Adrenal gland (tissue), 19 donors: ENCODE measurements at places on chromosomes 6 and 20. TPM values are rescaled to one million over a fixed set of nuclear protein-coding genes. Genes with fewer than 3 reads are reported as not detected.

GRCh38 chr6:156925026-156925425, 147.8 kb downstream of the ARID1B start:
- no peaks in the 10 kb centered on the region for H3K36me3 ChIP-seq
- no peak overlapping the region for H3K4me3 ChIP-seq
- H3K4me1 ChIP-seq: peaks cover 18% of the 10 kb centered on the region
- H3K27me3 ChIP-seq: no peaks in the 10 kb centered on the region

GRCh38 chr20:8722277-8722928, 346.5 kb upstream of the PLCB4 start:
- no peaks in the 10 kb centered on the region for H3K27me3 ChIP-seq
- no peaks in the 10 kb centered on the region for H3K4me1 ChIP-seq
- no peak overlapping the region for H3K4me3 ChIP-seq

SSTR4 gene
- not detected for total RNA-seq

GPR6 gene
- total RNA-seq: not detected

MAD2L1BP gene
- 28.1 TPM for total RNA-seq

GHRH gene
- total RNA-seq: not detected

DNA sequence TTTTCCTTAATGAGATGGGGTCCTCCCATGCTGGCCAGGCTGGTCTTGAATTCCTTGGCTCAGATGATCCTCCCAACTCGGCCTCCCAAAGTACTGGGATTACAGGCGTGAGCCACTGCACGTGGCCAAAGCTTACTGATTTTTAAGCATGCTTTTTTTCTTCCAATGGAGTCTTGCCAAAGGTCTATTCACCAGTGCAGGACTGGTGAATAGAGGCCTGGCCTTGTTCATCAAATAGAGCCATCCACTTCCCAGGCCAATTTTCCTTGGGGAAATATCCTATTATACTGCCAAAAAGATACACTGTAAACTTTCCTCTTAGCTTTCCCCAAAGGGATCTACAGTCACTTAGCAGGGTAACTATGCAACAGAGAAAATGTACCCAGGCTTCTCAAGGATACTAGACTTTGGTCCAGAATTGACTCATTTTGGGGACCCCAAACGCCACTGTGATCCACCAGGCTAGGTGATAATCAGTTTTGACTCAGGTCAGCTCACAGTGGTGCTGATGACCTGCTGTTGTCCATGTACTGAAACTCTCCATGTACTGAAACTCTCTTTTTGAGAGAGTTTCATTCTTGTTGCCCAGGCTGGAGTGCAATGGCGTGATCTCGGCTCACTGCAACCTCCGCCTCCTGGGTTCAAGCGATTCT, 91.8 kb downstream of the REPS1 start:
- no peaks in the 10 kb centered on the region for H3K36me3 ChIP-seq
- no peak overlapping the region for H3K27ac ChIP-seq
- H3K4me1 ChIP-seq: no peaks in the 10 kb centered on the region
- no peak overlapping the region for H3K4me3 ChIP-seq
- no peaks in the 10 kb centered on the region for H3K27me3 ChIP-seq

GRCh38 chr20:2955257-2955970, 82.1 kb downstream of the PTPRA start:
- no peak overlapping the region for H3K27ac ChIP-seq
- peaks cover 5% of the 10 kb centered on the region for H3K36me3 ChIP-seq
- no peak overlapping the region for H3K4me3 ChIP-seq

DNA sequence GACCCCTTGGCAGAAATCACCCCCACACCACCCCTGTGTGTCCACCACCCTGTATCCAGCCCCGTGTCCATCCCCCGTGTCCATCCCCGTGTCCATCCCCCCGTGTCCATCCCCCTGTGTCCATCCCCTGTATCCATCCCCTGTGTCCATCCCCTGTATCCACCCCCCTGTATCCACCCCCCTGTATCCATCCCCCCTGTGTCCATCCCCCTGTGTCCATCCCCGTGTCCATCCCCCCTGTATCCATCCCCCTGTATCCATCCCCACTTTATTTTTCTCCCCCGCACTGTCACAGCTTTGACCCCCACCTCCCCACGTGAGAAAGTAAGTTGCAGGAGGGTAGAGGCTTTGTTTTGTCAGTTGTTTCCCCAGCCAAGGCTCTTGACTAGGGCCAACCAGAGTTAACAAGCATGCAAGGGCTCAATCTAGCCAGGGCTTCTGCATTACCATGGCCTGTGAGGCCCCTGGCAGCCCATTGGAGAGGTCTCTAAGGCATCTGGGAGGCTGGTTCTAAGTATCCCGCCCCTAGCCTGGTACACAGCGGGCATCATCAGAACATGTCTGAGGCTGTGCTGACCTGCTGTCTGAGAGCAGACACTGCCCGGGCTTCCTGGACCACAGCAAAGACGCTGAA, 18.1 kb upstream of the SIRPA start:
- H3K4me1 ChIP-seq: no peaks in the 10 kb centered on the region
- H3K36me3 ChIP-seq: no peaks in the 10 kb centered on the region
- no peak overlapping the region for H3K4me3 ChIP-seq
- no peak for DNase-seq
- H3K27ac ChIP-seq: no peak overlapping the region
- no peaks in the 10 kb centered on the region for H3K27me3 ChIP-seq

GGTLC1 gene
- total RNA-seq: not detected

DNA sequence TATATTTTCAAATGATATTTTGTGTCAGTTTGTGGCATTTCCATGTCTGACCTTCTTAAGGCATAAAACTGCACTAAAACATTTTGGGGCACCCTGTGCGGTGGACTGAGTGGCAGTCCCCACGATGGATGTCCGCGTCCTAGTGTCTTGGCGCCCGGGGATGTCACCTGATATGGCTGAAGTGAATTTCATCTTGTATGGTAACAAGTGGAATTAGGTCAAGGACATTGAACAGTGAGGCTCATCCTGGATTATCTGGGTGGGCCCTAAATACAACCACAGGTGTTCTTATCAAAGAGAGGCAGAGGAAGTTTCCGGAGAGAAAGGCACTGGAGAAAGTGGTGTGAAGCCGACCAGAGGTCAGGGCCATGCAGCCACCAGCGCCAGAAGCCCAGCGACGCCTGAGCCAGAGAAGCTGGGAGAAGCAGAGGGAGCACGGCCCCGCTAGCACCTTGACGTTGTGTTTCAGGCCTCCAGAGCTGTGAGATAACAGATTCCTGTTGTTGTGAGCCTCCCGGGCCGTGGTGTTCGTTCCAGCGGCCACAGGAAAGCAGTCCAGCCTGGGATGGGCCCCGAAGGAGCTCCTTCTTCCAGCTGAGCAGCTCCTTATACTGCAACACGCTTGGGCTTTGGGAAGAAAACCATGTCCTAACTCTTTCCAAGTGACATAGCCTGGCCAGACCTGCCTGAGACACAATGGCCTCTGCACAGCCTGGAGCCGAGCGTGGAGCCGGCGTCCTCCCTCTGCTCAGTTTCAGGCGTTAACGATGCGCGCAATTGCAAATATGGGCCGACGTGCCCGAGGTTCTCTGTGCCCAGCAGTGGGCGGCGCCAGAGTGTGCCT, 22.5 kb downstream of the THBS2 start:
- no peaks in the 10 kb centered on the region for H3K27me3 ChIP-seq
- H3K4me3 ChIP-seq: no peak overlapping the region
- no peaks in the 10 kb centered on the region for H3K4me1 ChIP-seq
- no peaks in the 10 kb centered on the region for H3K36me3 ChIP-seq
- no peak for DNase-seq

GRCh38 chr6:26071135-26071534, 16.1 kb upstream of the HFE start:
- H3K27ac ChIP-seq: no peak overlapping the region
- no peaks in the 10 kb centered on the region for H3K27me3 ChIP-seq
- H3K4me1 ChIP-seq: no peaks in the 10 kb centered on the region

DNA sequence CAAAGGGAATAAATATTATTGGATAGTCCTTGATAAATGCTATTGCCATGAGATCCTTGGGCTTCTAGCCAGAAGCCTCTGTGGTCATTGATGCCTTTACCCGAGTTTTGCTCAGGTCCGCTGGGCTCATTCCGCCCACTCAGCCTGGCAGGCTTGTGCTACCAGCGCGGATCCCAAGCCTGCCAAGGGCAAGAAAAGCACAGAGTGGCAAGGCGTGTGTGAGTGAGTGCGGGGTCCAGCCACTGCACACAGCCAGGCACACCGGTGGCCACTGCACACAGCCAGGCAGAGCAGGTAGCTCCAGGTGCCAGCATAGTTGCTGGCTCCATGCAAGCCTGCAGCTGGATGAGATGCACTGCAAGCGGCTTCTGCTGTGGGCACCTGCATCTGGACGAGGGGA, 38.7 kb downstream of the STK38 start:
- no peaks in the 10 kb centered on the region for H3K36me3 ChIP-seq
- peaks cover 4% of the 10 kb centered on the region for H3K4me1 ChIP-seq
- no peak for DNase-seq
- H3K27me3 ChIP-seq: no peaks in the 10 kb centered on the region

RTF2 gene
- 71.0 TPM for total RNA-seq

DNA sequence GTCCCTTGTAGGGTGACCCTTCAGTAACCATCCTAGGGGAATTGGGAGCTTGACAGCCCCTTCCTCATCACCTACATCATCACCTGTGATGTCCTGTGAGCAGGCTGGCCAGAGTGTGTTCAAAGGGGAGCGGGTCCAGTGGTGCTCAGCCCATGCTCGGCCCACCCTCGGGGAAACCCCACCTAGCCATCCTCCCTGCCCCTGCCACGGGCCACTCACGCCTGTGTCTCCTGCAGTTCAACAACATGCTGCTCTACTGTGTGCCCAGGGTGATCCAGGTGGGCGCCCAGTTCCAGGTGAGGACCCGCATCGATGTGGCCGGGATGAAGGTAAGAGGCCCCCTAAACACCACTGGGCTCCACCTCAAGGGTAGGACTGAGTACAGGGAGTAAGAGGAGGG, 10.1 kb downstream of the FGD2 start:
- peaks cover 15% of the 10 kb centered on the region for H3K4me1 ChIP-seq
- H3K36me3 ChIP-seq: no peaks in the 10 kb centered on the region
- H3K4me3 ChIP-seq: no peak overlapping the region
- no peak overlapping the region for H3K27ac ChIP-seq
- H3K27me3 ChIP-seq: no peaks in the 10 kb centered on the region

DNA sequence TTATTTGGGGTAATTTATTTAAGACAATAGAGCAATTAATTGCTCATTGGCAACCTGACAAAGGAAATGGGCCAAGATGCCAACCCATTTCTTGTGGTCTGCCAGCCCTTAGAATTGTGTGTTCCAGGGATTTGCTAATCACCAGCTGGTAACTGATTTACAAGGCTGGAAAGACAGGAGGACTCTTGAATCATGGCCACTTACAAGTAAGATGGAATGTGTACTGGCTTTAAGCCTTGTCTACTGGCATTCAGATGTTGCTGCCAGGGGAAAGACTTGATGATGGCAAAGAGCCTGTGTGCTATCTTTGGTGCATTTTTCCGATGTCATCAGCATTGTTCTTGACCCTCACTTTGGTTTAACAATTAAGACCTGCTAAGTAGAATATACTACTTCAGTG, 91.0 kb downstream of the BCKDHB start:
- H3K27me3 ChIP-seq: no peaks in the 10 kb centered on the region
- no peaks in the 10 kb centered on the region for H3K4me1 ChIP-seq
- DNase-seq: no peak
- no peak overlapping the region for H3K4me3 ChIP-seq

GSTA4 gene
- total RNA-seq: 656 TPM

- H3K4me3 ChIP-seq: no peak overlapping the region
- H3K4me1 ChIP-seq: peaks cover 9% of the 10 kb centered on the region
- H3K27ac ChIP-seq: no peak overlapping the region
- H3K27me3 ChIP-seq: no peaks in the 10 kb centered on the region
These were observed 8.0 kb downstream of the EIF2S2 start for GRCh38 chr20:34104059-34104458.

HLA-DQB2 gene
- total RNA-seq: 2.6 TPM

RNF182 gene
- 0.26 TPM for total RNA-seq

GRCh38 chr6:139546106-139546472, 171.6 kb upstream of the CITED2 start:
- H3K4me3 ChIP-seq: no peak overlapping the region
- peaks cover 23% of the 10 kb centered on the region for H3K4me1 ChIP-seq
- no peak overlapping the region for H3K27ac ChIP-seq
- no peaks in the 10 kb centered on the region for H3K36me3 ChIP-seq
- no peaks in the 10 kb centered on the region for H3K27me3 ChIP-seq

FOXF2 gene
- total RNA-seq: 0.27 TPM

DNA sequence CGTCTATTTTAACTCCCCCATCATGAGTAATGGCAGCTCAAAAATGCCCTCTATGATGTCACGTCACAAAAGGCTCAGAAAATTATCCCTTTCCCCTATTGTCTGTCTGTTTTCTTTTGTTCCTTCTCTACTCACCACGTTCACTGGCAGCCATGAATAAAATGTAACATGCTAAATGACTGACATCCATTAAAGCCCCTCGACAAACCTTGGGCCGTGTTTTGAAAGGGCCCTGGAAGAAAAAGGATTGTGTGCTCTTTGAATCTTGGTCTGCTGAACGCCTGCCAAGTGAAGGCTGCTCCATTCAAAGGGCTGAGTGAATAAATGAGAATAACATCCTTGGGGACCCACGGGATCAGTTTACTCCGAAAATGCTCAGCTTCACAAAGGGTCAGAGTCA, 118.7 kb downstream of the RPS12 start:
- no peak overlapping the region for H3K27ac ChIP-seq
- no peaks in the 10 kb centered on the region for H3K27me3 ChIP-seq
- H3K4me1 ChIP-seq: no peaks in the 10 kb centered on the region
- no peak overlapping the region for H3K4me3 ChIP-seq
- H3K36me3 ChIP-seq: no peaks in the 10 kb centered on the region

GJA1 gene
- total RNA-seq: 569 TPM

DNA sequence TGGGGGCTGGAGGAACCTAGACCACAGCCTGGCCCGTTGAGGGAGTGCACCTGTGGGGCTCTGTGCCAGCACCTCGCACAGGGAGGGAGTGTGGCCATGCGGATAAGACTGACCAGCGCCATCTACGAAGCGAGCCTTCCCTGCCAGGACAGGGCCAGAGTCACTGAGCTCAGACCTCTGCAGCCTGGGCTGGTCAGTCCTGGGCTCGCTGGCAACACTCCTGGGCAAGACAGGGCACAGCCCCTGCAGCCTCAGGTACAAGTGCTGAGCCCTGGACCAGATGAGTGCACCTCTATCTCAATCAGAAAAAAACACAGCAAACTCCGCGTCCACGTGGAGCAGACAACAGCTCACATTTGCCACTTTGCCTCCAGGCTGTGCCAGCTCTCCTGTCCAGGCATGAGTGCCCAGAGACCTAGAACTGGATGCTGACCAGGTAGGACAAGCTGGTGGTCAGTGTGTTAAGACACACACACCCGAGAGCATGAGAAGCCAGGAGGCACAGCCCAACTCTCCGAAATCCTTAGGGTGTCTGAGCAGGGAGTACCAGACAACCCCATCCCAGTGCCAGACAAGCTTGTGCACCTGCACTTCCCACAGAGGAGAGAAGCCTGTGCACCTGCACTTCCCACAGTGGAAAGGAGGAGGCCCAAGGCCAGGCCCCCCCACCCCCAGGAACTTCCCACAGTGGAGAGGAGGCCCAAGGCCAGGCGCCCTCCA, 4.9 kb downstream of the ARFRP1 start:
- no peak overlapping the region for H3K4me3 ChIP-seq
- peak; percentile 51 for DNase-seq
- peaks cover 32% of the 10 kb centered on the region for H3K36me3 ChIP-seq
- H3K27me3 ChIP-seq: no peaks in the 10 kb centered on the region
- peaks cover 20% of the 10 kb centered on the region for H3K4me1 ChIP-seq
- no peak overlapping the region for H3K27ac ChIP-seq

RNF144B gene
- total RNA-seq: 6.5 TPM
